ENCODE measurements at places on chromosomes 4 and X.

DNA sequence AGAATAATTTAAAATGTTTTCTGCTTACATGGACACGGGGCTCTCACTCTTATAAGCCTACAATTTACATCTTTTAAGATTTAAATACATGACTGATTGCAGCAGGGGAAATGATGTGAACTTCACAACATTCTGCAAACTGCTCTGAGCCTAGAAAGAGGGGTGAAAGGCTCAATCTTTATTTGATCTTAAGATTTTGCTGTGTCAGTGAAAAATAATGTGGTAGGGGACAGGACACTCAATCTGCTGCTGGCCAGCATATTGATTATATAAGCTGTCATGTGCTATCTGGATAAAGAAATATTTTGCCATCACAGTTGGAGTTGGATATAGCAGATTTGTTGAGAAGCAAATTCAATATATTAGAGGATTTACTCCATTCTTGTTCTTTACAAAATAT, 2210.5 kb downstream of the PCDH7 start:
- DNase-seq = no peak

DNA sequence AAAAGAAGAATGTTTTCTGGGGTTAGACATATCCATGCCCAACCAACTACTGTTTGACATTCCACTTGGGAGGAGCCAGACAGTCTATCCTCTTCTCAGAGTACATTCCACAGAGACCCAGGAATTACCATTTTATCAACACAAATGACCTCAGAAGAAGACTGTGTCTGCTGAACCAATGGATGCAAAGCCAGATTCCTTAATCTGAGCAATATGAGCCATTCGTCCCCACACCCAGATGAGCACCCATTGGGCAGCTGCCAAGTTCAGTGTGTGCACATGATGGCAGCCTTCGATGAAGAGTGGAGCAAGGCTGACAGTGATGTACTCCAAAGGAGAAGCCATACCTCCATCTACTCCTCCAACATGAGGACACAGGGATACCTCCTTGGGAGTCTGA, 111.3 kb downstream of the ZNF674 start:
- DNase-seq = no peak

GRCh38 chr4:137656661-137657060, 124.4 kb upstream of the PCDH18 start:
- DNase-seq = no peak

- DNase-seq = no peak
Observed at GRCh38 chr4:48954314-48954713, 31.8 kb upstream of the CWH43 start.

DNA sequence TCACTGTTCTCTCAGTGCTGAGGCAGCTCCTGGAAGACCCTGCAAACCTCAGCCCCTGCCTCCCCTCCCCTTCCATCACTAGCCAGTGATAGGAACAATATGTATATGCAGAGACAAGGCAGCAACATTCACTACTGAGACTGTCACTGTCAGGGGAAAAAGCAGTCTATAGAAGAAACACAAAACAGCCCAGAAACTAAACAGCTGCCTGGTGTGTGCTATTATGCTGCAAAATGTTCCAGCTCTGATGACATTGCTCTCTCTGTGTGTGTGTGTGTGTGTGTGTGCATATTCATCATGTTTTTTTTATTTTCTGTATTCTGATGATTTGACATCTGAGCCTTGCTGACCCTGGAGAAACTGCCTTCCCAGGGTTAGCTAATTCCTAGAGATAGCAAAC, 147.2 kb downstream of the SPATA18 start:
- DNase-seq = no peak

- no peak for DNase-seq
Observed at GRCh38 chrX:29541038-29541437, 674.3 kb upstream of the MAGEB2 start.

- no peak for DNase-seq
Observed at GRCh38 chr4:1359144-1359501, 12.1 kb downstream of the UVSSA start.

DNA sequence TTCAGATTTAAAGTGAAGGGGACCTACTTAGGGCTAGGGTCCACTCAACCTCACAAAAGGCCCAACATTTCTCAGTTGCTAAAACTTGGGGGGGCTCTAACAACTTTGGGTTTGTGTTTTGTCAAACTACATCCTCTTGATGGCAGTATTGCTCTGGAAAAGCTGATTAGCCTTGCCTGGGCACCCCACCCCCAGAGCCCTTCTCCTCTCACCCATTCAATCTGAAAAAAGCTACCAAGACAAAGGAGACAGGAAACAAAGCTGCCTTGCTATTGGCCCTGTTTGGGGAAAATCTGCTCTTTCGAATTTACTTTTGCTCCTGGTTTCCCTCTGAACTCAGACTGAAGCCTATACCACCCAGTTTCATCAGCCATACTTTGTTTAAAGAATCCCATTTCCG, 195.2 kb upstream of the STK26 start:
- peak; percentile 43 for DNase-seq

DNA sequence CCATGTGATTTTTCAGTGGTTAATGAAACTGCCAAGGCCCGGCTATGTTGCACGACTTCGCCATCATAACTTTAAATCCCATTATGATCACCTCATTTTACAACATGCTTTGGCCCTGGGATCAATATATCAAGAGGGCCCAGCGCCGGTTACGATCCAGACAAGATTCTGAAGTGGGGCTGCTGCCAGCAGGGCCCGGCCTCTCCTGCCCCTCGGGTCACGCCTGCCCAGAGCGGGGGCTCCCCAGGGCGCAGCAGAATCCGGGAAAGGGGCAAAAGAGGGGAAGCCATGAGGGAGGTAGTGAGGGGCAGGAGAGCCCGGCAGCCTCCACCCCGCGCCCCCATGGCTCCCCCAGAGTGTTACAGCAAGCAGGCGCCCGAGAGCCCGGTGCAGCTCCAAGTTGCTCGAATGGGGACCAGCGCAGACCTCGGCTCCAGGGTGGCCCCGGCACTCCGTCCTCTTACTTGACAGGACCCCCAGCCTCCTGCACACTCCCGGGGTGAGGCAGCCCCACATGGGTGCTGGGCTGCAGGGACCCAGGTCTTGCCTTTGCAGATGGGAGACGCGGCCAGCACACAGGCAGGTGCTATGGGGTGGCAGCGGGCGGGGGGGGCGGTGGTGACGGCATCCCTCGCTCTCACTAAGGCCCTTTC, 129.8 kb upstream of the NKX1-1 start:
- no peak for DNase-seq

GRCh38 chr4:136400829-136401228, 1131.5 kb downstream of the PCDH18 start:
- DNase-seq = no peak

DNA sequence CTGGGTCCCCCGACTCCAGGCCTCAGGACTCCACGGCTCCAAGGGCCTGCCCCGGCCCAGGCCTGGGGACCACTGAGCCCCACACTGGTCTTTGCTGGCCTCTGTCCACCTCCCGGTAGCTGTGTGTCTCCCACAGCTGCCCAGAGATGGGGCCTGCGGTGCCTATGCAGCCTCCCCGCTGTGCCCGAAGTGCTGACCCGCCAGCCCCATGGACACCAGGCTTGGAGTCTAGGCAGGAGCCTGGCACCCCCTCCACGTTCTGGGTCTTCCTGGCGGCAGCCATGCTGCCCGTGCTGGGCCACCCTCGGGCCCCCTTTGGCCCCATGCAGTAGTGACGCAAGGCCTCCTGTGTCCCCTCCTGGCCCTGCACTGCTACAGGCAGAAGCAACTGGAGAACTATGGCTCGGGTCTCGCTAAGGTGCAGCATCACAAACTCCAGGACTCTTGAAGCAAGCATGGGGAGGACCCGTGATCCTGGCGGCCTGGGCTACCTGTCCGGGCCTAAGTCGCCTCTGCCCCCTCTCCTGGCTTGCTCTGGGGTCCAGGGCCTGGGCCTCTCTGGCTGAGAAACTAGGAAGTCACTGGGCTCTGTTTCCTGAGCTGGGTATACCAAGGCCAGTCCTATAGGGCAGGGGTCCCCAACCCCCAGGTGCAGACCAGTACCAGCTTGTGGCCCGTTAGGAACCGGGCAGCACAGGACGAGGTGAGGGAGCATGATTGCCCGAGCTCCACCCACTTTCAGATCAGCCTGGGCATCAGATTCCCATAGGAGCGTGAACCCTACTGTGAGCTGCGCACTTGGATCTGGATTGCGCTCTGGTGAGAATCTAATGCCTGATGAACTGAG, 917 bp downstream of the MYL5 start:
- no peak for DNase-seq

DNA sequence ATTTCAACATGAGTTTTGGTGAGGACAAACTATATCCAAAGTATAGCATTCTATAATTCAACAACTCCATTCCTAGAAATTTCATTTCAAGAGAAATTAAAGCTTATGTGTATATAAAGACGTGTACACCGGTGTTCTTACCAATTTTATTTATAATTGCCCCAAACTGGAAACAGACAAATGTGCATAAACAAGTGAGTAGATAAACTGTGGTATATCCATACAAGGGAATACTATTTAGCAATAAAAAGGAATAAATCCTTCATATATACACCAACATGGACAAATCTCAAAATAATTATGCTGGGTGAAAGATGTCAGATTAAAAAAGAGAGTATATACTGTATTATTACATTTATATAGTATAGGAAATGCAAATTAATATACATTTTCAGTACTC, 19.9 kb downstream of the HNRNPH2 start:
- DNase-seq = no peak

DNA sequence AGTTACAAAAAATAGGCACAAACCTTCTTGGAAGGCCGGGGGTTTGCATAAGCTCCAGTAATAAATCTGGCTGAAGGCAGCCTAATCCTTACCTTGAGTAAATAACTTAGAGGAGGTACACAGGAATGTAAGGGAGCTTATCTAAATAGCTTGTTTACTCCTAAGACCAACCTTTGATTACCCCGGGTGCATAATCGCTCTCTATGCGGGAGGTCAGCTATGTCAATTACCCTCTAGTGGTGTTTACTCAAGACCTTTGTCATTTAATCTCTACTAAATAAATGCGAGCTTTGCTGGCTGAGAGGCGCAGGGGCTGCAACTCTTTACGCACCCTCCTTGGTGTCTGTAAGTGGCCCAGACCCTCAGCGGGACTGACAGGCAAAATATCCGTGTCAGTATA, 50.2 kb upstream of the MAP9 start:
- no peak for DNase-seq

DNA sequence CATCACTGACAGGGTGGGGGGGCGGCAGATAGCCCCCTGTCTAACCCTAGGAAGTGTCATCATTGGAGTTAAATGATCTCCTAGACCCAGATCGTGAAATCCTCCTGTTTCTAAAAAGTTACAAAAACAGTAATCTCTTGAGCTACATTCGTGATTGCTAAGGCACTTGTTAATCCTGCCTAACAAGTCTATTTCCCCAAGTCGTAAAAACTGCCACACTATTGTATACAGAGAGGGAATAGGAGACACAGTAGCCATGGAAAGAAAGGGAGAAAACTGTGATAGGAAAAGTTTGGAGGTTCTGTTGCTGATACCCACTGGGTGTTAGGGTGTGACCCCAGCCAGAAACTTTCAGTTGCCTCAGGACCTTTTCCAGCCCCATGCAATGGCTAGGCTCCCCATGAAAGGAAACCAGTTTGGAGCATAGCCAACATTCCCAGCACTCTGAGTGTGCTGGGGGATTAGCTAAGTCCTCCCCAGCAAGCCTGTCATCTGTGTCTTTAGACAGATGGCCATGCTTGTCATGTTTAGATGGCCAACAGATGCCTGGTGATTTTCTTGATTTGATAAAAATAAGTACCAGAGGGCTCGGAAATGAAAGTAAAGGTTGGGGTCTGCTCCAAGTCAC, 63.3 kb upstream of the ANXA10 start:
- no peak for DNase-seq

- DNase-seq = no peak
Observed at GRCh38 chr4:159250751-159251325, 148.0 kb downstream of the RAPGEF2 start.

All from NCI-H1694 treated with DMSO at 0.1 percent for 48 hours (cell line).